Stimulated activated CD8-positive, alpha-beta memory T cell treated with anti-CD3 and anti-CD28 coated beads, Interleukin-15, amount 100 ng/mL, for 4 hours (primary cell): ENCODE measurements at places on chromosomes 3 and 15.

DNA sequence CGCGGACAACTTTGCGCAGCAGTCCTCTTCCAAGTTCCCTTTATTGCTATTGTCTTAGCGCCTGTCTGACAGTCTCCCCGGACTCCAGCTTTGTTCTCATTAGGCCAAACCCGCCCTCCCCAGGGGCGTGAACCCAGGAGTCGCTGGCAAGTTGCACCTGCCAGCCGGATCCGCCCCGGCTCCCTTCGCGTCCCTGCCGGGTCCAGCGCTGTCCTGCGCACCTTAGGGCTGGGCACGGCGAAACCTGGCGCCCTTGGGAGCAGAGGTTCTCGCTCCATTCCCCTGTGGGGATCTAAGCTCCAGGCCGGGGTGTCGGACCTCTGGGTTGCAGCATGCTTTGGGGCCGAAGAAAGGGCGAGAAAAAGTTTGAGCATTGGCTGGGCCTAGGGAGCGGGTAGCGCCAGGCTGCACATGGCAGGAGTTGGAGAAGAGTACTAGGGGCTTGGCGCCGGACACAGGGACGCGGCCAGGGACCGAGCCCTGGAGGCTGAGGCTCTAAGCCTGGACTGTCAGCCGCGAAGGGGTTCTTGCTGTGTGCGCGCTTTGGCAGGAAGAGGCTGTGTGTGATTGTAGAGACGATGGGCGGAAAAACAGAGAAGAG is 335.1 kb upstream of the THRB start:
- DNase-seq: no peak

DNA sequence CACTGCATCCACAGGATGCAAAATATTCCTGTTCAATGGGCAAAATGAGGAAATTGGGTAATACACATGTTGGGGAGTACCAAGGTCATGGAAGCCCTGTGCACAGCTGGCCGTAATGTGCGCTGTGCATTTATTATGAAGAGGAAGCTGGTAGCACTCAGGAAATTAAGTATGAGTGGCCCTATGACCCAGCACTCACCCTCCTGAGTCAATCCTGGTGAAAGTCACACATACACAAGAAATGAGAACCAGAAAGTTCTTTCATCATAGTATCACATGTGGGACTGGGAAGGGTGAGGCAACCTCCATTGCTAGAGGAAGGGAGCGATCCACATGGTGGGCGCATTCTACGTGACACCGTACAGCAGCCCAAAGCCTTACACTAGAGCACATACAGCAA is 11.4 kb upstream of the PRR20G start:
- no peak for DNase-seq

GRCh38 chr3:56919797-56920195 is 118.0 kb upstream of the ARHGEF3 start:
- DNase-seq: no peak

GRCh38 chr3:184316792-184317191 is 2.4 kb downstream of the EIF4G1 start:
- no peak for DNase-seq

DNA sequence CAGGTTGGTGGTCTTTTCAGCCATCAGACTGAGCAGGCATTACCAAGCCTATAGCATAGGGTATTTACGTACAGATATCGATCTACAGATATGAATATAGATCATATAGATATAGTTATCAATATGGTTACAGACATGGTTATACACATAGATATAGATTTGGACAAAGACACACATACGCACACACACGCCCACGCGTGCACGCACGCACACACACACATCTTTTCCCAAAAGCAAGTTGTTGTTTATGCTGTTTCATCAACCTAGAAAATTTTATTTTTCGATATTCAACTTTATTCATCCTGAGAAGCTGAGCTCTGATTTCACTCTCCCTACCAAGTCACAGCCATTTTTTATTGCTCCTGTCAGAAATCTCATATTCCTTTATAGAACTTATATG is 309.1 kb downstream of the NLGN1 start:
- no peak for DNase-seq

DNA sequence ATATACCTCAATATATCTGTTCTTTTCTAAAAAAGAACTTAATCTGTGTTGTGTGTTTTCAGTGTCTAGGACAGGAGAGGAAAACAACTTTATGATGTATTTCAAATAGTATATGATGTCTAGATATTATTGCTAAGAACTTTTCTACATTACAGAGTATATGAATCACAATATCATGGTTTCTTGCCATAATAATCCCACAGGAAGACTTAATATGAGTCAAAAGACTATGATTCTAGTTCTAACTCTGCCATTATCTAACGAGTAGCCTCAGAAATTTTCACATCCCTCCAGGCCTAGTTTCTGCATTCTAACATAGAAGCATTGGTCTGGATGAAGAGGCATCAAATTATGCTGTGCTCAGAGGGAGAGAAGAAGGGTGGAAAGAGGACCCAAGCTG is 107.7 kb upstream of the SPRED1 start:
- DNase-seq: no peak

- DNase-seq: no peak
These were observed 28.6 kb upstream of the PLXNA1 start for GRCh38 chr3:126954141-126954842.

- DNase-seq: no peak
These were observed 30.9 kb upstream of the ZNF148 start for GRCh38 chr3:125406070-125406469.

- DNase-seq: no peak
These were observed 864 bp upstream of the NEO1 start for GRCh38 chr15:73051391-73051806.

DNA sequence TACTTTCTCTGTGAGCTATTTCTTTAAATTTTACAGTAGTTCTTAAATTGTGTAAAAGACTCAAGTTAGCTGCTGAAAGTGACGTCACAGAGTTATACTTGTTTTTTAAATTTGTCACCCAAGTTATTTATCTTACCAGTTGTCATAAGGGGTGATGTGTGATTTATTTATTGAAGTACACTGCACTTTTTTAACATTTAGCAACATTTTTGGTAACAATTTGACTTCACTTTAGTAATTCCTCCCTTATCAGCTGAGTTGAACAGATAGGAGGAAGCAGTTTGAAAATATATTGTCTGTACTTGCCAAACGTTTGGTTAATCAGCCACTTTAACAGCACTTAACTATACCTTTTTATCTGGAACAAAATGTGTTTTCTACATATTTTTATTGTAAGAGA is 3.8 kb downstream of the STT3B start:
- DNase-seq: no peak

DNA sequence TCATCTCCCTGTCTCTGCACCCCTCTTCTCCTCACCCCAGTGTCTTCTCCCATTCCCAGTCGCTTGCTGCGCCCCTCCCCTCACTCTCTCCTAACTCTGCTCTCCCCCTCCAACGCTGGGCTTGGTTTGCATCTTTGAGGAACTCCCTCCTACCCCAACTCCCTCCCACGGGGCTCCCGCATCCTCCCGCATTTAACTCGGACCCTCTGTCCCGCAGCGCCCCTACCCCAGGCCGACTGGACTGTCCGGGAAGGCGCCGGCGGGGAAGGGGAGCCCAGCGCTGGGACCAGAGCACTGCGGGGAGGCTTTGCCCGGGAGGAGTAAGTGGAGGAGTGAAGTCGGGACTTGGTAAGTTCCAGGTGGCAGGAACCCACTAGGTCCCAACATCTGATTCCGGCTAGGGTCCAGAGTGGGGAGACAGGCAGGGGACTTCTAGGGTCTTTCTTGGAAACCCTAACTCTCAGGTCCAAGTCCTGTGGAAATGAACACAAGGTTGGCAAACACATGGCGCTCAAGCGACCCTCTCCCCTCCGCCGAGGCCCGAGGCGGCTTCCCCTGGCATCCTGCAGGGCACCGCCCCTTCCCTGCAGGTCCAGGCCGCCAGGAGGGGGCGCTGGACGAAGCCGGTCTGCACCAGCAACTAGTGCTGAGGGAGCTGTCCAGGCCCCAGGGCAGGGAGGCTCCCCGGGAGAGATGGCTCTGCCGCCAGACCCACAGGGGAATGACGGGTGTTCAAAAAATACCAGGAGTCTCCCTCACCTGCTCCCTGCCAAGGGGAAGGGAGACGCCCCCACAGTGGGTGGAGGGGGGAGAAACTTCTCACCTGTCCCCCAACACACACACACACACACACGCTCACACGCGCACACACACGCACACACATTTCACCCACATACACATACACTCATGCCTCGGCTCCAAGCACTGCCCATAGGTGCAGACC is 53.2 kb downstream of the LHFPL4 start:
- DNase-seq: no peak

- no peak for DNase-seq
These were observed 308.2 kb downstream of the ULK4 start for GRCh38 chr3:41653571-41654239.

GRCh38 chr3:136021803-136022202 is 56.3 kb downstream of the PPP2R3A start:
- no peak for DNase-seq

GRCh38 chr3:46923559-46924350 is 46.2 kb downstream of the PTH1R start:
- no peak for DNase-seq

GRCh38 chr3:125194061-125194848 is 18.3 kb downstream of the SLC12A8 start:
- DNase-seq: no peak

DNA sequence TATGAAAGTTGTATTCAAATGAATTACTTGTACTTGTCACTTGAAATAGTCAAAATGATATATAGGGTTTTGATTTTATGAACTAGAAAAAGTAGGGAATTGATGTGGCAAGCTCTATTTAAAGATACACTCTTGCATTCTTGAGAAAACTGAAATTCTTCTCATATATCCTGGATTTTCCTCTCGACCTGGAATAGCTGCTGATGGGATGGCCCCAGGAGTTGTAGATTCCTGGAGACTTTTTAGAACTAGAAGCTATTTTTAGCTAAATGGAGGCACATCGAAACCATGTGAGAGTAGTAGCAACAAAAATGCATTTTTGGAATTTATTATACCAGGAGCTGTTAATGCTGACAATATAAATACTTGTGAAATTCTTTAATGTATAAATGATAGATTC is 125.9 kb downstream of the LEKR1 start:
- no peak for DNase-seq

DNA sequence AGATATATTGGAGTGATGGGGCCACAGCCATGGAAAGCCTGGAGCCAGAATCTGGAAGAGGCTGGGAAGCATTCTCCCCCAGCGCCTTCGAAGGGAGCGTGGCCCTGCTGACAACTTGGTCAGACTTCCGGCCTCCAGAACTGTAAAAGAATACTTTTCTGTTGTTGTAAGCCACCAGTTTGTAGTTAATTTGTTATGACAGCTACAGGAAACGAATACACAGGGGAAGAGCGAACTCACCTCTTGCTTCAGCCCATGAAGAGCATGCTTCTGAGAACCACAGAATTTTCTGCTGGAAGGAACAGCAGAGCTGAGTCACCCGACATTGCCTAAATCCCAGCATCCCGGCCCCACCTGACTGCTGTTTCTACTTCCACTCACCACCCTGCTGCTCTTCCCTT is 501.7 kb downstream of the SHQ1 start:
- DNase-seq: no peak

DNA sequence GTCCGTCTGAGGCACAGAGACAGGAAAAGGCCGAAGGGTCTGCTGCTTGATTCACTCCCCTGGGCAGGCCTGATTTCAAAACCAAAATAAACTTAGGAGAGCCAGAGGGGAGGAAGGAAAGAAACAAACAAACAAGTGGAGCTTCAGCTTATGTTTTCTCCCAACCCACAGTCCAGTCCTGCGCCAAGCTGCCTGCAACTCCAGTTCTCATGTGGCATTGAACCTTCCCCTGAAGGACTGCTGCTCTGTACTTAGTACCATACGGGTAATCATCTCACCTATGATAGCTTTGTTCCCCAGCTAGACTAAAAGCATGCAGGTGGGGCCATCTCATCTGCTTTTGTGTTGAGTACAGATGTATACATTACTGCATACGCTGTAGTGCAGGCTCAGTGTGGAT is 236.4 kb downstream of the THRB start:
- DNase-seq: no peak

- DNase-seq: no peak
These were observed 20.8 kb downstream of the TCF12 start for GRCh38 chr15:56939257-56939656.

DNA sequence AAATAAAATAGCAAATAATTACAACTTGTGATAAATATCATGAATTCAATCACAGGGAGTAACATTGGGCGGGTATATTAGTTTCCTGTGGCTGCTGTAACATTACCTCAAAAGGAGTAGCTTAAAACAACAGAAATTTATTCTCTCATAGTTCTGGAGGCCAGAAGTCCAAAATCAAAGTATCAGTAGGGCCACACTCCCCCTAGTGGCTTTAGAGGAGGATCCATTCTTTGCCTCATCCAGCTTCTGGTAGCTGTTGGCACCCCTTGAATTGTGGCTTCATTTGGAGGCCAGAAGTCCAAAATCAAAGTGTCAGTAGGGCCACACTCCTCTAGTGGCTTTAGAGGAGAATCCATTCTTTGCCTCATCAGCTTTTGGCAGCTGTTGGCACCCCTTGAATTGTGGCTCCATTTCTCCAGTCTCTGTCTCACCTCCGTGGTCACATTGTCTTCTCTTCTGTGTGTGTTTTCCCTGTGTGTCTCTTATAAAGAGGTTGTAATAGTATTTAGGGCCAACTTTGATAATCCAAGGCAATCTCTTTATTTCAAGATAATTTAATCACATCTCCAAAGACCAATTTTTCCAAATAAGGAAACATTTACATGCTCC is 3.1 kb upstream of the CFAP20DC start:
- no peak for DNase-seq

GRCh38 chr3:71581457-71582035 is 2.0 kb downstream of the FOXP1 start:
- no peak for DNase-seq

DNA sequence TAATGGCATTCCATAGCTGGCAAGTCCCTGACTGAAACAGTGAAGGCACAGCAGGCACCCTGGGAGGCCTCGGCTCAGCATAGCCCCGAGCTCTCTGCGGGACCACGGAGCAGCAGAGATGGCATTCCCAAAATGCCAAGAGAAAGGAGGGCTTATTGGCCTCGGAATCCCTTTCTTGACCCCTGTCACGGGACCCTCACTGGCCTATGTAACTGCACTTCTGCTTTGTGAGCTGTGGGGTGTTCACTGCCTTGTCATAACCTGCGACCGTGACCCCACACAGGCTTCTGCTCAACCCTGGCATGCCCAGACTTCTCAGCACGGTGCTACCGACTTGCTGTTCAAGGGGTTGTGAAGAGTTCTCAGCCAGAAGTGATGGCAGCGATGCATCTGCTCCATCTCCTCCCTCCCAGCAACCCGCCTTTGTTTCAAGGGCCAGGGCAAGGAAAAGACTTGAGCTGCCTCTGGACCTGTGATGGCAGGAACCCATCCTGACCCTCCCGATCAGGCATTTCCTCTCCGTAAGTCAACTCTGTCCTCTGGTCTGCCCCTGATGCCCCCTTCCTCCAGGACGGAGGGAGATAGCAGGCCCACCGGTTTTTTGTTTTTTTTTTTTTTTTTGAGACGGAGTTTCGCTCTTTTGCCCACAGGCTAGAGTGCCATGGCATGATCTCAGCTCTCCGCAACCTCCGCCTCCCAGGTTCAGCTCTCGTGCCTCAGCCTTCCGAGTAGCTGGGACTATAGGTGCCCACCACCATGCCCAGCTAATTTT is 30.5 kb downstream of the EHD4 start:
- DNase-seq: no peak

GRCh38 chr3:146387566-146387965 is 81.8 kb downstream of the PLSCR2 start:
- DNase-seq: no peak
